Fibroblast of skin of left quadriceps (primary cell): ENCODE measurements at places on chromosomes 4 and X.
A peak's percentile ranks its signal among the peaks of the same experiment; 100 is the strongest.

DNA sequence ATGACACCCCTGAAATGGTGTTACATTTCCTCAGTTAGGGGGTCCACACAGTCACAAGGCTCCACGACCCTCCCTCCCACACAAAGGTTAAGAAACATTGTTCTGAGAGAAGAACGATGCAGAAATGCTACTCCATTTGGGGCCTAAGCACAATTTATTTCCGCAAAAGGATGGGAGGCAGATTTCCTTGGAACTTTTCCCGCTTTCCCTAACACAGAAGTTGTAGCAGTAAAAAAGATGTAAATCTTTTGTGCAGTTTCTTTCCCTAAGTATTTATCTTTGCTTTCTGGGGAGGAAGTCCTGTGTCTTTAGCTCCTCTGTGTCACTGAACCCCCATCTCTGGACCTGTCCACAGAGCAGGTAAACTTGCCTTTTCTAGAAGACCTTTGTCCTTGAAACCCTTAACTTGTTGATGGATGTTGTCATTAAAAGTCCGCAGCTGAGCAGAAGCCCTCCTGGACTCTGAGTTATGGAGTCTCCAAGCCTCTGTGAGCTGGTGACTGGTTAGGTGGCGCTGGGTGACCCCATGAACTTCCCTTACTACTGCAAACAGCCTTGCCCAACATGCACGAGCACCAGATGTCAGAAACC lies 67.2 kb upstream of the SHISA3 start:
- DNase-seq = no peak

DNA sequence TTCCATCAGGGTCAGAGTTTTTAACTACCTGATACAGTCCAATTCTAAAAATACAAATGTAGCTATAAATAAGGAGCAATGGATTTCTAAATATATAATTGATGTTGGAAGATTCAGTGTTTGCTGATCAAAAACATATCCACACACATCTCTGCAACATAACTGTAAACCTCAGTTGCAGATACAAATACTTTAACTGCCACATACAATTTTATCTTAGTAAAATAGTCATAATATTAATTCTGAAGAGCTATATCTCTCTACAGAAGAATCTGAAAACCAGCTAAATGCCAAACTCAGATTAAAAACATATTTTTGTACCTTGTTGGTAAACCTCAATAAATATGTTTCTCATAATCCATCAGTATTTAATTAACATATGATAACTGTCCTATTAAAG lies 674.3 kb upstream of the INTU start:
- peak; percentile 30 for DNase-seq

DNA sequence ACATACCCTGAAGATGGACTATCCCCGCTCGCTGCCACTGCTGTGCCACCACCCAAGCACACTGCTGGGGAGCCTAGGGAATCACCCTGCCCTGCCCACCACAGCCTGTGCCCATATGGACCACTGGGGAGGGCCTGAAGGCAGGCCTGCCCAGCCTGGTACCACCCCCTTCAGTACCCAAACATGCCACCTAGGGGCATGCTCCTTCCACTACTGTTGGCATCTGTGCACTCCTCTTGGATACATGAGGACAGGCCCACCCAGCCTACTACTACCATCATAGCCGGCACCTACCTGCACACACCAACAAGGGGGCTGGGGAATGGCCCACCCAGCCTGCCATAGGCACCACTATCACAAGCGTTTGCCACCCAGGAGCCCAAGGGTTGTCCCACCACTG lies 30.1 kb upstream of the PRDX4 start:
- DNase-seq = no peak

DNA sequence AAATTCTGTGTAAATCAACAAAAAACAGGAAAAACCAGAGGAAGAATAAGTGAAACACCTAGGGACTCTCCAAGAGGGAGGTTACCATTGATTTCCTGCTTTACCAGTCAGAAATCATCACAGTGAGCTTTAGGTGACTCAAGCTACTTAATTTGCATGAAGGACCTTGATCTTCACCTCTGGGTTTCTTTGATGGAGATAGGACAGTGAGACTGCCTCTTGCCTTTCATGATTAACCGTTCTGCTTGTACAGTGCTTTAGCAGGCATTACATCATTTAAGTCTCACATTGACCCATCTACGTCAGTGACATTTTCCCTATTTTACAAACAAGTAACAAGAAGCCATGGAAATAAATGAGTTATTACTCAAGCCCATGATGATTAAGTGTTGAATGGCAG lies 3.4 kb upstream of the GK start:
- DNase-seq = no peak

- DNase-seq = no peak
These were observed 311.4 kb downstream of the PRDM5 start for GRCh38 chr4:120611092-120611491.

- DNase-seq = no peak
These were observed 20.5 kb upstream of the OPN1LW start for GRCh38 chrX:154123241-154124219.

GRCh38 chrX:21155916-21156315 lies 218.3 kb upstream of the CNKSR2 start:
- DNase-seq = no peak

DNA sequence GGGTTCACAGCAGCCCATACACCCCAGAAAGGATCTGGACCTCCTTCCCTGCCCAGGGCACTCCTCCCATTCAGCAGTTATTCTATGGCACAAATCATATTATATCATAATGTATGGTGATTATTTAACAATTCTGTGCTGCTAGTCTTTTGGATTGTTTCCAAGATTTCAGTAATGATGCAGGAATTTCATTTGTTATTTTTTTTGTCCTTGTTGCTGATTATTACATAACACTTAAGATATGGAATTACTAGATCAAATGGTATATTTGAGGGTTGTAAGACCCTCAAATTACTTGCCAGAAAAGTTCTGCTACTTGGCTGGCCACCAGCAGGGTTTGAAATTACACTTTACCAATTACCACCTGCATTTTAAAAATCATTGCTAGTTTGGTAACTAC lies 36.4 kb downstream of the QDPR start:
- peak; percentile 15 for DNase-seq

GRCh38 chr4:183364025-183364424 lies 41.8 kb upstream of the CLDN24 start:
- no peak for DNase-seq

GRCh38 chrX:13649838-13650237 lies 3.1 kb upstream of the TCEANC start:
- DNase-seq = no peak

DNA sequence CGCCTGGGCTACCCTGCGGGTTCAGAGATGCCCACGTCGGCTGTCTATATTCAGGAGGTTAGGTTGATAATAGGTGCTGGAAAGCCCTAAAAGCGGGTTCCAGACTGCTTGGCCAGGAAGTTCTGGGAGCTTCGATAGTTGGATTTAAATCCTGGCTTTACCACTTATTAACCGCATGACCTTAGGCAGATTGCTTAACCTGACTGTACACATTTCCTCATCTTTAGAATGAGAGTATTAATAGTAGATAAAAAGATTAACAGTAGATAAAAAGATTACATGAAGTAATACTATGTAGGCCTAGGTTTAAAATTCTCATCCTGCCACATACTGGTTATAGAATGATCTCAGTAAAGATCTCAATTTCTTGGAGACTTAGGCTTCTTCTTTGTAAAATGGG lies 75.0 kb upstream of the ESX1 start:
- no peak for DNase-seq

GRCh38 chrX:71510161-71510560 lies 22.7 kb upstream of the OGT start:
- DNase-seq = no peak

GRCh38 chr4:143743591-143743990 lies 43.1 kb upstream of the FREM3 start:
- DNase-seq = no peak

GRCh38 chrX:97787849-97788248 lies 904.1 kb downstream of the RPA4 start:
- no peak for DNase-seq

DNA sequence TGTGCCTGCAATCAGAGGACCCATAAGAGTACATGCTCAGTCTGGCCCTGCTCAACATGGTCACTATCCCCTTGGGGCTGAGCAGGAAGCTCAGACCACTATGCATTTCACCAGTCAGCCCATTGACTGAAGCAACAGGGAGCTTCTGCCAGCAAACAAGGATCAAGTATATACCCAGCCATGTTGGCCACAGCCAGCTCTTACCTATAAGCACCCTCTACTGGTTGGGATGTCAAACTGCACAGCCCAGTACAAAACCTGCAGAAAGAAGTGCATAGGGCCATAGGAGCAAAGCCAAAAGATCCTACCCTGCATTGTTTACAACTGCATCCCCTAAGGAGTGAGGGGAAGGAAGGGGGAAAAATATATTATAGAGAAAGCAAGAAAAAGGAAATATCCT lies 214.4 kb upstream of the CPEB2 start:
- DNase-seq = no peak

DNA sequence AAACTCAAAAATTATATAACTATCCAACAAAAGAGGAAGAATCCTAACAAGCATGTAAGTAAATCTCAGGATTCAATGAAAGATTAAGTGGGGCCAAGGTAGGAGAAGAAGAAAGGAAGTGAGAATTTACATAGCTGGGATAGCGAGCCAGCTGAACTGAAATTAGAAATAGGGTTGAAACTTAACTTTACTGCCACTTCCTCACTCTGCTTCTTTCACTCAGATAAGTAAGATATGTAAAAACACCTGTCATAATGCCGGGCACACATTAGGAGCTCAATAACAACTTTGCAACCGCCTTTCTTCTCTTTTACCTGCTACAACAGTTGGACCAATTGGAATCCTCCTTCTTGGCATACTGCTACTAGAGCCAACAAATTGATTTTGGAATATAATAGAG lies 129.4 kb downstream of the CNKSR2 start:
- no peak for DNase-seq

DNA sequence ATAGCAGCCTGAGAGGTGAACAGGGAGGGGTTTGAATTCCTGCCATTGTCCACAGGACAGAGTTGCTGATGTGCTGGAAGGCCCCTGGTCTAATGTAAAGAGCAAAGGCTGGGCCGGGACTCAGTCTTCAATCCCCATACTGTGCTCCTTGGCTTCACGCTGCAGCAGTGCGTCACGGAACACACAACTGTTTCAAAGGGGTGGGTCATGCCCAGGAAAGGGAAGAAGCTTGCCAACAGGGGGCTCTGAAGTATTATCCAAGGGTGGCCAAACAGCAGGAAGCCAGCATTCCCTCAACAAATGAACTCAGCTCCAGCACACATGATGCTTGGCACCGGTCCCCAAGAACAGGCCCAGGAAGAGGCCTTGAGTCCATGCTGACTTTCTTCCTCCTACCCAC lies 122.5 kb downstream of the NFKB1 start:
- peak; percentile 33 for DNase-seq

- no peak for DNase-seq
These were observed 2497.3 kb downstream of the ARAP2 start for GRCh38 chr4:33746979-33747378.

DNA sequence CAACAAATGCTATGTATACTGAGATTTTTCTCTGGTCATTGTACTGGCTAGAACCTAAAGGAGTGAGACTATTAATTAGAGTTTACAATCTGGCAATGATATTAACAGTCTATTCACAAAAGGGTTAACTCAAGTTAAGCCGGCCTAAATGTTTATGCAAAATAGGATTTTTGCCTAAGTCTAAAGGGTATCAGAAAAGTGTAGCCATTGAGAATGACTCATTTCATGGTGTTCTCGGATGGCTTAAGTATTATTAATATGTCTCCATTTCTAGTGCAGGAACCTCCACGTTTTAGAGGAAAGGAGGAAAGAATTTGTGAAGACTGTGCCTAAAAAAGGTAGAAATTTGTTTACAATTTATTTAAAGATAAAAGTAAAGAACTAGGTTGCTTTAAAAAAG lies 29.8 kb downstream of the DYNLT3 start:
- no peak for DNase-seq

DNA sequence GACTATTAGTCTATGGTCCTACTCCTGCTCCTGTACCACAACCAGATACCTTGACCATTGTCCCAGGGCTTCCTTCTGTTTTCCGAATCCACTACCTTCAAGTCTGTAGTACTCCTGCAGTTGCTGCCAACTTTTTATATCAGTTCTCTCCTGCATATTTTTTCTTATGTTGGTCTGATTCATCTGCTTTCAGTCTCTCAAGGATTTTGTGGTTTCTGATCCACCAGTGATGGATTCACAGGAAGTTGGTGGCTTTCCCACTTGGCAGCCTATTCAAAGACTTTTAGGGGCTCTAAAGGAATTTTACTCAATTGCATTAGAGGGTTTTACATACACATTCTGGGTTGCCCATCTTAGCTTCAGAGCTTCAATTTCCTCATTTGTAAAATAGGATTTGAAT lies 23.6 kb downstream of the KIF4A start:
- DNase-seq = peak; percentile 39

DNA sequence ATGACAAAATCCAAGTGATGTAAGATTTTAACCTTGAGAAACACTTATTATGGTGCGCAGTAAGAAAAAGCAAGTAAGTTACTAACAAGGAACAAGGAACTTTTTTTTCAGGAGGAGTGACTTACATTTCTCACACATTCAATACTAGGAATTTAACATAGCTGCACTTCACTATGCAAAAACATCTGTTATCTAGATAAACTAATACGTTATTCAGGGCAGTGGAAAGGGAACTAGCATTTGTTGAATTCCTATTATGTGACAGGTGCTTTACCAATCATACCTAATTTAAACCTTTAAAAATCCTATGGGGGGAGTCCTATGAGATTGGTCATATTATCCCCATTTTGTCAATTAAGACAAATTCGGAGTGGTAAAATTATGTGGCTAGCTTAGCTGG lies 238.0 kb downstream of the NR3C2 start:
- no peak for DNase-seq
